ENCODE measurements at places on chromosomes 1 and 21.

- DNase-seq = peak; percentile 60
Measured at GRCh38 chr1:39098546-39099250, 72.5 kb downstream of the NDUFS5 start.

GRCh38 chr1:173715538-173715844, 710 bp downstream of the KLHL20 start:
- DNase-seq = no peak

- DNase-seq = no peak
Measured at GRCh38 chr1:232978091-232978634, 27.8 kb downstream of the NTPCR start.

DNA sequence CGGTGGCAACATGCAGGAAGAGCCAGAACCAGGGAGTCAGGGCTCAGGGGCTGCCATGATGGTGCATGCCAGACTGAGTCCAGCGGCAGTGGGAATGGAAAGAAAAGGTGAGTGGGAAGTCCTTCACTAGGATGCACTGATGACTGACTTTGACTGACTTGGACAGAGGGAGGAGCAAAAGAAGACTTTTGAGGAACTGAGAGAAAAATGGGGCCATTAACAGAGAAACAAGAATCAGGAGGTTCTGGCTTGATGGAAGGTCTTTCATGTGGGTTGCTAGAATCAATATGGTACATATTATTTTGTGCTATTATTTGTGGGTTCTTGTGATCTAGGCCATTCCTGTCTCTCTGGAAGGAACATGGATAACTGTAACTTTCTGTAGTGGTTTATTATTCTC, 454.6 kb upstream of the PROX1 start:
- DNase-seq = no peak
